ENCODE measurements at places on chromosomes 5 and 9. TPM values are rescaled to one million over a fixed set of nuclear protein-coding genes. Genes with fewer than 3 reads are reported as not detected.

Gene HAND1
- total RNA-seq = not detected

Gene PIP5K1B
- 5.0 TPM for total RNA-seq

Gene BRIX1
- total RNA-seq = 157 TPM

Gene CDX1
- total RNA-seq = not detected

GRCh38 chr5:155628346-155628745 lies 614.8 kb downstream of the KIF4B start:
- no peak for DNase-seq

- peak; percentile 63 for DNase-seq
Measured at GRCh38 chr5:170630711-170631141, 126.9 kb downstream of the KCNIP1 start.

DNA sequence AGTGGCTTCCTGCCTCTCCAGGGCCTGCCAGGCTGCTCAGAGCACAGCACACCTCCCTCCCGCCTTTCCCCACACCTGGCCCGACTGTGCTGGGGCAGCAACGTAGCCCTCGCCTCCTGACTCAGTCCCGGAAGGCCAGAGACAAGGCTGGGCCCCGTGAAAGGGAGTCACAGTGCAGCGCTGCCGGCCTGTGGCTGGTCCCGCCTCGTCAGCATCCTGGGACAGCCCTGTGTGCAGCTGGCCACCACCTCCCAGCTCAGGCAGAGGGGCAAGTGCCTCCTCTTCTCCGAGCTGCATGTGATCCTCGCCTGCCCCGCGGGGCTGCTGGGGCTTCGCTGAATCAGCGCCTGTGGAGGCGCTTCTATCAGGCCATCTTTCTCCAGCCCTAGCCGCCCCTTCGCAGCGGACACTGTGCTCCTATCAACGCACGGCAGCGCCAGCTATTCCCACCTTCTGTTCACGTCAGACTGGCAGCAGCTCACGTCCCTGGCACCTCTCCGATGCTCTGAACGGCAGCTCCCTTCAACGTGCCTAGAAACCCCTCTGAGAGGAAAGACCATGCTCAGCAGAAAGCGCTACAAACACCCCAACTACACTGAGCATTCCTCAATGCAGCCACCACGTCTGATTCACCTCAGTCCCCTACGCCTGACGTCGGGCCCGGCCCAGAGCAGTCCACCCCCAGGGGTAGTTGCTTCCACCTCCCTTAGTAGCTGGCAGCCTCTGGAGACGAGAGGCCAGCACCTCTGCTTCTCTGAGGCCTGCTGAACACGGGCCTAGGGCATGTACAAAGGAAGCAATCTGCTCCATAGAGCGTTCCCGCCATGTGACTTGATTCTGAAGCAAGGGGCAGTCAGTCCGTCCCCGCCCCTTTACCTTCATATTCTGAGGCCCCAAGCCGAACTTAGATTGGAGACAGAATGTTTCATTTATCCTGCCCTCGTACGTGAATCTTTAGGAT lies 78.8 kb downstream of the GPR21 start:
- no peak for DNase-seq

DNA sequence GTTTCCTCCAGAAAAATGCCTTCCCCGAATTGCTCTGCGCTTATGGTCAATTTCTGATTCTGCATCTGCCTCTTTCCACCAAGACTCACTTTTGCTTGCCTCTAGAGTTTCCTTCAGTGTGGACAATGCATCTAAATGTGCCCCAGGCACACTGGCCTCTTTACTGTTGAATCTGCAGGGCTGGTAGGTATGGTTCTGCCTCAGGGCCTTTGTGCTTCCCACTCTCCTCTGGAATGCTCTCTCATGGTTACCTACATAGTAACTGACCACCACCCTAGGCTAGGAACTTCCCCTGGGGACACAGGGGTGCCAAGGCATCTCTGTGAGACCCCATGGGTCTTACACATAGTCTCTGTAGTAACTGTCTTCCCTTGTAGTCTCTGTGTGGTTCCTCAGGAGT lies 1258.6 kb downstream of the CDH12 start:
- no peak for DNase-seq

DNA sequence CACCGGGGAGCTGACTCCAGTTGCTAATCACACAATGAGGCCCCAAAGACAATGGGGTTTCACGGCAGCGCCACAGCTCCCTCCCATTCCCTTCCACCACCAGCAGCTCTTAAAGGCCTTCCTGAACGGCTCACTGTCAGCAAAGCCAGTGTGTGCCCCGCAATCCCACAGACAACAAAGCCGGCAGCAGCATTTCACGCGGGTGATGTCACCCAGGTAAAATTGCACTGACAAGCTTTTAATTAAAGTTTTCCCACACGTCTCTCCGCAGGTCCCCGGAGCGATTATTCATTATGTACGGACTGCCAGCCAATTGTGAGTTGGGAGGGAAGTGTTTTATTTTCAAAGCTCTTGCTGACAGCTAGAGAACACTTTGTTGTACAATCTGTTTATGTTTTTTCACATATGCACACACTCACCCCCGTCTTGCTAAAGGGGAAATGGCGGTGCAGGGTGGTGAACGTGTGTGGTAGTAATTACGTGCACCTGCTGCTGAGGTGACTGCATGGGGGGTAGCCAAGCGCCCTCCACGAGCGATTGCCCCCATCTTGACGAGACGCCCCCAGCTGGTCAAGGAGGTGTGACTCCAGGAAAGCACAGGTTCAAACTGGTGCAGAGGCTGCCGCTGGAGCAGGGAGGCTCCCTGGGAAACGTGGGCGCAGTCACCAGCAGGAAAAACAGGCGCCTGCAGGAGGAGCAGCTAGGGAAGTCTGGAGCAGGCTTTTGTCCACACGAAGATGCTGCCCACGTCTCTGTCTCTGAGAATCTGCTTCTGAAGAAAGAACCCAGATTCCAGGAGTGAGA lies 65.0 kb downstream of the IRX2 start:
- DNase-seq = no peak

DNA sequence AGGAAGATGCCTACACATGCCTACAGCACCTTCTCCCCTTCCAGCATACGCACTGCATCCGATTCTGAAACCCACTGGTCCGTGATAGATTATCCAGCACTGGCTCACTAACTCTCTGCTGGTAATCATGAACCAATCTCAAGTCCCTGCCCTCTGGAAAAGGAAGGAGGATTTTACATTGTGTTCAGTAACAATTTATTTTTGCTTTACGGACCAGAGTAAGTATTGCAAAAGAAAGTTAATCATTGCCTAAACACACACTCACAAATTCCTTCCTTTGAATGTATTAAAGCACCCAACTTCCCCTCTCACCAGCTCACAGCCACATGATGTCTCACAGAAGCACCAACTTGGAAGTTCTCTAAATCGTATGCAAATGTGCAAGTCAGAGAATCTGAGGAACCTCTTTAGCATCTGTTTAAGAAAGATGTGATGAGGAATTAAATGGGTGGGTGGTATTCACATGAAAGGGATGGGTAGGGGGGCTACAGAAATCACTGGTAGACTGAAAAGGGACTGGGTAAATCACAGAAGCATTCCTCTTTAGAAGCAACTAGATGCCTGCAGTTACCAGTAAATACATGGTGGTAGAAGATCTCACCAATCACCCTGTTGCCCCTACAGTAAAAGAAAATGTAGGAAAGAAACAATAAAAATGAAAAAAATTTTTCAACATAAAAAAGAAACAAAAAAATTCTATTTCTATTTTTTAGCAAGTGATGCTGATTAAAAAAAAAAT lies 8.4 kb downstream of the GNAQ start:
- no peak for DNase-seq

Measured in SK-MEL-5 (cell line).